GM19239 (cell line): ENCODE measurements at places on chromosomes 7 and 10.

- no peak for DNase-seq
Observed at GRCh38 chr10:87000491-87000890, 19.6 kb upstream of the FAM25A start.

GRCh38 chr7:117041007-117041406 is 87.7 kb downstream of the ST7 start:
- DNase-seq, result no peak

DNA sequence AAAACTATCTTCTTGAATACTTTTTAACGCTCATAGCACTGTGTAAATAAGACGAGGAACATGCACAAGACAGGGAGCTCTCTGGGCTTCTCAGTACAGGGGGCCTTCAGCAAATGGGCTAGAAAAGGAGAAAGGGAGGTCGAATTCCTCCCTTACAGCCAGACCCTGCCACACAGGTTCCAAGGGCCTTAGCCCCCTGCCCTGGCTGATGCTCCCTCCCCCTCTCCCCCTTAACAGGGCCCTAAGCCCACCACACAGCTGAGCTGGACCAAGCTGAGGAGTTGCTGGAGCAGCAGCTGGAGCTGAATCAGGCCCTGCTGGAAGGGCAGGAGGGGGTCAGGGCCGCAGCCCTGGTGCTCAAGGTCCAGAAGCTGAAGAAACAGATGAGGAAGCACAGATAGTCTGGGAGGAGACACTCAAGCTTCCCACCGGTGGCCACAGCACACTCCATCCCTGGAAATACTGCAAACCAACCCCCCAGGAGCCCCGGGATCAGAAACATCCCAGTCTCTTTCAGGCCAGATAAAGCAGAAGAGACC is 153.9 kb downstream of the SNX13 start:
- DNase-seq, result no peak

GRCh38 chr10:91298224-91298871 is 77.9 kb downstream of the PCGF5 start:
- DNase-seq, result peak; percentile 63

DNA sequence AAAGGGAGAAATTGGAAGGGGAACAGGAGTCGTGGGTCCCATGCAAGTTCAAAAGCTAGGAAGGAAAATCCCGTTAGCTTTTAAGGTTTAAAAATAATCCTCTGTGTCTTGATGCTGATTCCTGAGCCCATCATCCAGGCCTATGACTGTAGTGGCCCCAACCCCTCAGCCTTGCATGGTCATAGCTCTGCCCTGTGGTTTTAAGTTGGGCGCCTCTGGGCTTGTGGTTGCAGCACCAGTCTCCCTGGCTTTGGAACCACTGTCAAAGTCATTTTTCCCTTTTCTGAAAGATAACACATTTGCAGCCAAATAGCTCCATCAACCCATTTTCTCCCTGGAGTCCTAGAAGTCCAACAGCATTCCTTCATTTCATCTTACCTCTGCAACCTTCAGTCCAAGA is 13.6 kb downstream of the TMEM236 start:
- no peak for DNase-seq

GRCh38 chr10:76429368-76430060 is 998.1 kb downstream of the LRMDA start:
- DNase-seq, result no peak

- no peak for DNase-seq
Observed at GRCh38 chr10:86630079-86630478, 24.3 kb upstream of the OPN4 start.
